Immature natural killer cell (primary cell): ENCODE measurements at places on chromosomes 1 and 21. TPM values are rescaled to one million over a fixed set of nuclear protein-coding genes. Genes with fewer than 3 reads are reported as not detected.

Gene DYRK1A
- polyA plus RNA-seq = 4.0 TPM

- no peak for DNase-seq
Measured at GRCh38 chr1:41566274-41566885, 81.9 kb upstream of the EDN2 start.

GRCh38 chr1:110203021-110203661 is 7.0 kb upstream of the KCNC4 start:
- peak; percentile 70 for DNase-seq

DNA sequence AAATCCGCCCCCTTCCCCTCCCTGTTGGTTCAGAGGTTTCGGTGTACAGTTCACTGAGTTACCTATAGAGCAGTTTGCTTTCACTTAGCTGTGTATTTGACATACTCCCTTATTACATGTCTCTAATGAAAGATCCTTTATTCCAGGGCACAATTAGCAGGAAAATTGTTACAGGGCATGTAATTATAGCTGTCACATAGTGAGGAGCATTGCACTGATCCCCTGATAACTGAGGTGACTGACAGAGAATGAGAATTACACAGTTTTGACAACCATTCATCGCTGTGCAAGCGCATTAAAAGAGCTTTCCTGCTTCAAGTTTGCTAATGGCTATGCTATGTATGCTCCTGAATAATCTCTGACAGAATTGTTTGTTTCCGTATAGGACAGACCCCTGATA is 26.9 kb downstream of the DAP3 start:
- no peak for DNase-seq

GRCh38 chr1:167510881-167511280 is 7.4 kb downstream of the CD247 start:
- DNase-seq = no peak

GRCh38 chr21:35905963-35906345 is 154.4 kb downstream of the SETD4 start:
- no peak for DNase-seq

Gene SPATA45
- polyA plus RNA-seq = not detected

DNA sequence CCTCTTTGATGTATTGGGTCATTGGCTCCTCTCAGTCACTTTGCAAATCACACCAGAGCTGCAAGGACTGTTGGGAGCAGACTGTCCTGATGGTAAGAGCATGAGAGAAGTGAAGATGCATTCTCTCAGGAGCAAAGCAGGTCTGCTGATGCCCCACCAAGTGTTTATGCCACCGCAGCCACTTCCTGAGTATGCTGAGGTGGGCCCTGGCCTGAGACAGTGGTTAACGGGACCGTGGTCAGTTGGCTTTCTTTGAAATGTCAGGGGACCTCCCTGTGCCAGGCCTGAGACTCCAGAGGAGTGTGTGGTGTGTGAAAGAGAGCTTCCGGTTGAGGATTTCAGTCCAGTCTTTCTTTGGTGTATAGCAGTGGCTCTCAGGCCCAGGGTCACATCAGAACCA is 79.4 kb downstream of the SPATA46 start:
- peak; percentile 70 for DNase-seq

- DNase-seq = peak; percentile 98
Measured at GRCh38 chr1:8817412-8818324, at the start of gene RERE. Gene RERE (minus strand): TSS chr1:8817640.

DNA sequence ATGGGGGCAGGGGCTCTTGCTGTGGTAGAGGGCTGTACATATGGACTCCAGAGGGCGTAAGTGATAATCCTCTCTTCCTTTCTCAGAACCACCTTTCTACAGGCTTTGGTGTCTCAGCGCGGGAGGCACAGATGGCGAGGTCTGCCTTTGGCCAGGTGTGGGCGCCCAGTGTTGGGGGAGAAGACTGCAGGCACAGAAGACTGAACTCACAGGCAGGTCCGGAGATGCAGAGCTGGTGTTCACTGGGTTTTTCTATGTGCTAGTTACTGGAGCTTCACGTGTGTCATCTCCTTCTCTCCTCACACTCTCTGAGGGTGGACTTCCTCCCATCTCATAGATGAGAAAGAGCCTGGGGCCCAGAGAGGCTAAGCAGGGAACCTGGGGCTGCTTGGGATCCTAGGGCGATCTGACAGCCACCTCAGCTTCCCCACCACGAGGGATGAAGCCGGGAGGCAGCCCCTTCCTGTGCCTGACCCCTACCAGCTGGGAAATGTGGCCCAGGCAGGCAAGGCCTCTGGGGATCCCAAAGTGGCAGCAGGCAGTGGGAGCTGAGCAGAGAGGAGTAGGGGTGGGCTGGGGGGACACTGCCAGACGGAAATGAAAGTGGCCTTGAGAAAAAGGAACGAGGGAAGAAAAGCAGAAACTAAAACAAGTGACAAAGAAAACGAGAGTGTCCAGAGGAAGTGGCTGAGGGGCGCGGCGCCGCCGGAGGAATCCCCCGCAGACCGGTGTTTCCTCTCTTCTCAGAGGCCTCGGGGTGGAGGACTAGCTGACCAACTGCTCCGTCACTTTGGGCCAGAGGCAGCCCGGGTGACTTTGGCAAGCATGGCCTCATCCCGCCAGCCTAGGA is 191.6 kb downstream of the HIVEP3 start:
- peak; percentile 63 for DNase-seq

Gene GJC2
- polyA plus RNA-seq = not detected

DNA sequence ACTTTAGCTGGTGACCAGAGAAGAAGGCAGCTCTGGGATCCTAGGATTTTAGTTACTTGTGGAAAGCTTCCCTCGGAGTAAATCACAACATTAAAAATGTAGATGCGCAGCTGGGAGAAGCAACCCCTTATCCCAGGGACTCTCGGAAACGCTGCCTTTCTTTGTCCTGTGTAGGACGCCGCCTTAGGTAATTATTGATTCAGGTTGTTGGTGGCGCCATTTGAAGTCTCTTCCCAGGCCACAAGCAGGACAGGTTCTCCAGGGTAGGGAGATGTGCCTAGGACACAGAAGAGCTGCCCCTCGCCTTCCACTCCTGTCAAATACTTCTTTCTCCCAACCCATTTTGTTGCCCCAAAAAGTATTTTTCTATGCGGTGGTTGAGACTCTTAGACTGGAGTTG is 10.3 kb downstream of the SLC37A1 start:
- no peak for DNase-seq

- no peak for DNase-seq
Measured at GRCh38 chr1:68217060-68217554, 15.2 kb downstream of the WLS start.

DNA sequence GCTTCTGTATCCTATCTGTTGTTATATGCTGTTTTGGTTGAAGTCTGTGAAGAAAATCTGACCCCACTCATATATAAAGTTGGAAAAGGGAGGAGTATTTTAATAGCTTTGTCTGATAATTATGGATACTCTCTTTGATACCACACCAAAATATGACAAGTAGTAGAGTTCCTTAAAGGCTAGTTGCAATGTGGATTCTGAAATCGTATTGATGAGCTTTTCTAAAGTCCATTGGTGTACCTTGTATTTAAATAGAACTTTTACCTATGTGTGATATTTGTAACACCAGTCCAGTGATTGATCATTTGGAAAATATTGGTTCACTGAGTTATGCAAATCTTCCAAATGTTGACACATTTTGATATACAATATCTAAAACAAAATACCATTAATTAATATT is 7.7 kb downstream of the GAS5 start:
- DNase-seq = no peak

Gene MORN1
- 3.9 TPM for polyA plus RNA-seq

DNA sequence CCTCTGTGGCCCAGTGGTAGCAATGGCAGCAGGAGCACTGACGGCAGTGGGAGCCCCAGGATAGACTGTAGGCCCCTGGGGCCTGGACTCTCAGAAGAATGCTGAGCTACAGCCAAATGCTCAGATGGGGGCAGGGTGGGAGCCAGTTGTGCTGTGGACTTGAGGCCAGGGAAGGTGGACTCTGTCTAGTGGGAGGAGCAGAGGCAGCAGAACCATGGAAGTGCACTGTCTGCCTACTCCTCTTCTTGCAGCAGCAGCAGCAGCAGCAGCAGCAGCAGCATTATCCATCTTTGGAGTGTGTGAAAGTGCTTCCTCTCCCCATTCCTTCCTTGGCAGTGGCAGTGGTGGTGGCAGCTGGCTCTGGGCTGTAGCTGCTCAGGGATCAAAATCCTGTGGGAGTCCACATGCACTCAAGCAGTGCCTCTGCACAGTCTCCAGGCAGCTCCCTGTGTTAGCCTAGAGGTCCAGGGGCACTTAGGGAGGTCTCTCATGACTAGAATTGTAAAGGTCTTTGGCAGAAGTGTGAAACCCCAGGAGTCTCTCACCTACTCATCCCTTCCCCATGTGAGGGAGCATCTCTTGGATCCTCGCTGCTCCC is 917.9 kb upstream of the B3GALT2 start:
- no peak for DNase-seq

DNA sequence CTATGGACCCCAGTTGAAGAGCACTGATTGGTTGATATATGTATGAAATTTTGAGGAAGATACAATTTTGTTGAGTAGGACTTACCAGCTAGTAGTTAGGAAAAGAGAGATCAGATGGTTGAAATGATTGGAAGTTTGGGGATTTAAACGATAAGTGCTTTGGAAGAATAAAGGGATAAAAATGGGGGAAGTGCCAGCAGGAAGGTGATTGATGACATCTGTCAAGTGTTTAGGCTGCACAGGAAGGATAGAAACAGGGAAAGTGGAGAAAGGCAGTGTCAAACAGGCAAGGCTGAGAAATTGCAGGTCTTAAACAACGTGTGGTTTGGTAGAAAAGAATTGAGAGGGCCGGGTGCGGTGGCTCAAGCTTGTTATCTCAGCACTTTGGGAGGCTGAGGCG is 22.3 kb downstream of the PDC start:
- no peak for DNase-seq

GRCh38 chr1:204872262-204872881 is 1.7 kb downstream of the NFASC start:
- no peak for DNase-seq

DNA sequence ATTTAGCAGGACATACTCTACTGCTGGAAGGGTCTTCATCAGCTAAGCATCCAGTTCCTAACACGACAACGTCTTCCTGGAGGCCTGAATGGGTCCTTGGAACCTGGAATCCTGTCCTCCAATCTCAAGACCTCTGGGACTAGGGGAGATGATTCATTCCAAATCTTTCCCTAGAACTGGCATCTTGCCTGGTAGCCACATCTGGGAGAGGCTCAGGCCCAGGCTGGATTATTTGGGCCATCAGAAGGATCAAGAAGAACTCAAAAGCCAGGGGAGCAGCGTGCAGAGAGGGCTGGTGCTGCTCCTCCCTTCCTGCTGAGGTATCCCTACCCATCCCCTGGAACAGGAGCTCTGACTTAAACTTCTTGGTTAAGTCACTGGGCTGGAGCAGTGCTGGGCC is 2.8 kb upstream of the PHLDA3 start:
- DNase-seq = no peak

DNA sequence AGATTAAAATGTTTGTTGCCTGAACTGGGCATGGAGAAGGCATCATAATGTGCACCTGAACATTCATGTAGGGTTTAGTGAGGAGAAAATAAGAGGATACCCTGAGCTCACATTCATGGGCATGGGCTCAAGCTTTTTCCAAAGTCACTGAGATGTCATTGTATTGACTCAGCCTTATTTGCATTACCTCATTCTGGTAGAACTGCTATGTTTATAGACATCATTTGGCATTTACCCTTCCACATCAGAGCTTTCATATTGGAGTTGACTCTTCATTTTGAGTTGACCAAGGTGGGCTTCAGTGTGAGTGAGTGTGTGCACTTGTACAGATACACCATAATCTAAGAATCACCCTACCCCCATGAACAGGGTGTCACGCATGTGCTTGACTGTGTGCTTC is 143.2 kb downstream of the PBX1 start:
- DNase-seq = no peak
